ENCODE measurements at places on chromosomes 5 and 9.

- DNase-seq: no peak
Observed at GRCh38 chr5:109421956-109422355, 12.2 kb upstream of the PJA2 start.

DNA sequence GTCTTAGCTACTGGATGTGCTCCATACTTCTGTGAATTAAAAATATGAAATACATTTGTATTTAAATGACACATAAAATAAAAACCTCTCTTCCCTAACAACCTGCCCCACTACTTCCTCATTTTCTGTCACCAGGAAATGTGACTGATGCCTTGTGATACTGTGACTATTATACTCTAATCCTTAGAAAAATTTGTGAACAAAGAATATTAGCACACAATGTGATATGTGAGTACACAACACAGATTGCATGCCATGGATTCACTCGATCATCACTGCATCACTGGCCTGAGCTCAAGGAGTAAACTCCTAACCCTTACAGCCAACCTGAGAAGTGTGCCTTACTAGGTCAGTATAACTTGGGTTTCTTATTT lies 281.0 kb downstream of the EFNA5 start:
- no peak for DNase-seq

DNA sequence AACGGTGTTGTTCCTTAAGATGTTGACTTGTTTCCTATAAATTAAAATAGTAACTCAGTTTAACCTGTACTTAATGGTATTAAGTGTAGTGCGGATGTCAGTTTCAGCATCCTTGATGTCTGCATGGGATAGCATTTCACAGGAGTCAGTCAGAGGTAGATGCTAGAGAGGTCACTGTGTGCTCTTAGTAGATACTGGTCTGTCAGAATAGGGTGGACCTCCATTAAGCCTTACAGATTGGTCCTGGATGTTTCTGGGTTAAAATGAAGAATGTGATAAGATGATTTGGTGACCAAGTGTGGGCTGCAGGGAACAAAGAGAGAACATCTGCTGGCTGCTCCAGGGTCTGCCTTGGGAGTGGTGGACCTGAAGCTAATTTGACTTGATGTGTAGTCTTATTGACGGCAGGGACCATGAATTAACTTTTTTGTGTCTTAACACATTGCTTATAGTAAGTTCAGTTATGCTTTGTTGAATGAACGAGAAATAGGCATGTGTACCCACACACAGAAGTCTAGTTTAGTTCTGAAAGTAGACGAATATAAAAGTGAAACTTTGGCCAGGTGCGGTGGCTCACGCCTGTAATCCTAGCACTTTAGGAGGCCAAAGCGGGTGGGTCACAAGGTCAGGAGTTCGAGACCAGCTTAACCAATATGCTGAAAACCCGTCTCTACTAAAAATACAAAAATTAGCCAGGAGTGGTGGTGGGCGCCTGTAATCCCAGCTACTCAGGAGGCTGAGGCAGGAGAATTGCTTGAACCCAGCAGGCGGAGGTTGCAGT lies 12.5 kb downstream of the RAB24 start:
- no peak for DNase-seq

DNA sequence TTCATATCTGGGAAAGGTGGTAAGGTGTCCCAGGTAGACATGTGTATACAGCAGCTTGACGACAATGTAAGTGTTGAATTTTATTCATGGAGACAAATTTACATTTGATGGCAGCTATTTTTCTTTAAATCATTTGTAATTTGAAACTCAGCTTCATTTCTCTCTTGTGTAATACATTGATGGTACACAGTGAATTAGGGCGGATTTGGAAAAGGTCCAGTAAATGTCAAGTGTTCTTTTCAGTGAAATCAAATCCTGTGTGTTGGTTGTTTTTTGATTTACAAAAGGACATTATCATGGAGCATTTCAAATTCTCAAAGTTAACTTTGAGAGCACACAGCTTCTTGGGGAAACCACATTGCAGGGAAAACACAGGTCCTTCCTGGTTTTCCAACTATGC lies 30.0 kb upstream of the PCSK1 start:
- DNase-seq: no peak

DNA sequence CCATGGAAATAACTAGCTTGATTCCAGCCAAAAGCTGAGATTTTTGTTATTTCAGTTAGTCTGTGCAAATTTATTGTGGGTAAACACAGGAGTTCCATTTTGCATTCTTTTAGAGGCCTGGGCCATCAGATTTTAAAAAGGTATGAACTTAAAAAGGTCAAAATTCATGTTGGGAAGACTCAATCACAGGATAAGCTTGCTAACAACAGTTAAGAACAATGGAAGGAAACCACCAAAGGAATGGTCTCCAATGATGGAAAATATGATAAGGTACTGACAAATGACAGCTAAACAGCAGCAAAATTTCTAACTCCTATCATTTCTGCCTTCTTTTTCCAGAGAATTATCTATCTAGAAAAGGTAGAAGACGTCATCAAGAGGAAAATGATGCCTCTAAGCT lies 16.0 kb downstream of the ABITRAM start:
- no peak for DNase-seq

GRCh38 chr5:31186672-31187267 lies 6.7 kb upstream of the CDH6 start:
- DNase-seq: no peak

DNA sequence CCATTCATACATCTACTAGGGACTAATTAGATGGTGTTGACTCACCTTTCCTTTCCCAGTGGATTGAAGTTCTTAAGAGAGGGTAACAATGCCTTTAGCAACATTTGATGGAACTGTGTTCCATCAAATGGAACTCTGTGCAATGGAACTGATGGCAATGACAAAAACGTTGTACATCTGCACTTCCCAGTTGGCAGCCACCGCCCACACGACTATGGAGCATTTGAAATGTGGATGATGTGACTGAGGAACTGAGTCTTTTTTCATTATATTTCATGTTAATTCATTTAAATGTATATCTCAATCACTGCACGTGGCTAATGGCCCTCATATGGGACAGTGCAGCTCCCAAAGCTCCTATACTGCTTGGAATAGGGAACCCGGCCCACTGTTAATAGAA lies 39.0 kb upstream of the ICE1 start:
- no peak for DNase-seq
